ENCODE measurements at places on chromosomes 7 and 10.

GRCh38 chr10:97128516-97129154, 57.1 kb downstream of the SLIT1 start:
- DNase-seq: no peak

DNA sequence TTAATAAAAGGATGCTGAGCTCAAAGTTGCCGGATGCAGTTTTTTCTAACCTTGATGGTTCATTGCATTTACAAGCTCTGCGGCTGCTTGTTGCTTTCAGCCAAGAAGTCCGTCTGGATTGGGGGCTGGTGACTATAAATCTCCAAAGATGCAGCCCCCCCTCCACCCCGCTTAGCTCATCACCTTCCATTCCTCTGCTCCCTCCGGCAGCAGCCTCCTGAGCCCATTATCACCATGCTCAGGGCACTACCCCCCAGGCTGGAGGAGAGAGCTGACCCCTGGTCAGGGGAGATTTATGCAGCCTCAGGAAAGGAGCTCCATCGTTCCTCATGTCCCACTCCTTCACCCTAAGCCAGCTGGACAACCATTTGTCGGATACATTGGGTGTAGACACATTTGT, 55.3 kb upstream of the ZRANB1 start:
- no peak for DNase-seq

DNA sequence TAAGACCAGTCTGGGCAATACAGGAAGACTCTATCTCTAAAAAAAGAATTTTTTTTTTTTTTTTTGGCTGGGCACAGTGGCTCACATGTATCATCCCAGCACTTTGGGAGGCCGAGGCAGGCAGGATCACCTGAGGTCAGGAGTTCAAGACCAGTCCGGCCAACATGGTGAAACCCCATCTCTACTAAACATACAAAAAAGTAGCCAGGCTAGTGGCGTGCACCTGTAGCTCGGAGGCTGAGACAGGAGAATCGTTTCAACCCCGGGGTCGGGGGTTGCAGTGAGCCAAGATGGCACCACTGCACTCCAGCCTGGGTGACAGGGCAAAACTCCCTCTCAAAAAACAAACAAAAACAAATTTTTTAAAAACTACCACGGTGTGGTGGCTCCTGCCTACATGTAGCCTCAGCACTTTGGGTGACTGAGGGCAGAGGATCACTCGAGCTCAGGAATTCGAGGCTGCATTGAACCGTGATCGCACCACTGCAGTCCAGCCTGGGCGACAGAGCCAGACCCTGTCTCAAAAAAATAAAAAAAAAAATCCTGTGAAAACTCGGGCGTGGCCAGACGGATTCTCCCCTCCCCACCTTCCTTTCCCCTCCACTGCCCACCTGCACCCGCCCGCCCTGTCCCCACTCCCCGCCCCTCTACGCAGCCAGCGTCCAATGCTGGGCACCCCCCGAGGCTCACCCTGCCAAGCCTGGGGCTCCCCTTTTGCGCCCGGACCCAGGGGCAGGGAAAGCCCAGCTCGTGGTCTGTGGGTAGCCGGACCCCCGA, 745 bp upstream of the ORAI2 start:
- no peak for DNase-seq

- no peak for DNase-seq
Observed at GRCh38 chr10:11144626-11145494, 127.2 kb downstream of the CELF2 start.

DNA sequence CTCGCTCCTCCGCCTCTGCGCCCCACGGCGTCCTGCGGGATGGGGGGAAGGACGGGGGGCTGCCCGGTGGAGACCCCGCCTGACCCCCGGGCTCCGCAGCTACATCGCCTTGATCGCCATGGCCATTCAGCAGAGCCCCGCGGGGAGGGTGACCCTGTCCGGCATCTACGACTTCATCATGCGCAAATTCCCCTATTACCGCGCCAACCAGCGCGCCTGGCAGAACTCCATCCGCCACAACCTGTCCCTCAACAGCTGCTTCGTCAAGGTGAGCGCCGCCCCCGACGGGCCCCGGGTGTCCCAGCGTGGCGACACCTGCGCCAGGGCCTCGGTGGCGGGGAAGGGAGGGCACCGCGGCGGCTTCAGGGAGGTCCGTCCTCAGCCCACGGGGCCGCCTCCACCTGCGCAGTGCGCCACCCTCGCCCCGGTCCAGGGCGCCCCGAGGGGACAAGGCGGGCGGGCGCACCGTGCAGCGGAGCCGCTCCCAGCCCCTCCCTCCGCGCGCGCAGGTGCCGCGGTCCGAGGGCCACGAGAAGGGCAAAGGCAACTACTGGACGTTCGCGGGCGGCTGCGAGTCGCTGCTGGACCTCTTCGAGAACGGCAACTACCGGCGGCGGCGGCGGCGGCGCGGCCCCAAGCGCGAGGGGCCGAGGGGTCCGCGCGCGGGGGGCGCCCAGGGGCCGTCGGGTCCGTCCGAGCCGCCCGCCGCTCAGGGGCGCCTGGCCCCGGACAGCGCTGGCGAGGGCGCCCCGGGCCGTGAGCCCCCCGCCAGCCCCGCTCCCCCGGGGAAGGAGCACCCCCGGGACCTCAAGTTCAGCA, 793 bp downstream of the FOXL3 start:
- no peak for DNase-seq

GRCh38 chr10:15737656-15738055, 17.9 kb upstream of the ITGA8 start:
- no peak for DNase-seq

- no peak for DNase-seq
Observed at GRCh38 chr7:130897515-130898419, 163.8 kb upstream of the KLF14 start.

DNA sequence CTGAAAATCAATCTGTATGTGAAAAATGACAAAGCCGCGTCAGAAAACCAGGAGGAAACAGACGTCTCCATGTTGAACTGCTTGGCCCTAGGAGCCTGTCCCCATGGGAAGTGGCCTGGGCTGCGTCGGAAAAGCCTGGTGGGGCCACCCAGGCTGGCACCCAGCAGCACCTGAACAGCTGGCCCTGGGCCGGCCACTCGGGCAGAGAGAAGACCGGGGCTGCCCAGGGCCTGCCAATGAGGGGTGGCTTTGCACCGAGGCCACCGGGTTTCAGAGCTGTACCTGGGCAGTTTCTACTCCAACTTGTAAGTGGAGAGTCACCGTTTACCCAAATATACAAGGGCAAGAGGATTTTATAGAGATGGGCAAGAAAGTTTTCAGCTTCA, 1.1 kb upstream of the FUOM start:
- no peak for DNase-seq

- DNase-seq: no peak
Observed at GRCh38 chr7:102830197-102830596, 81.4 kb downstream of the FAM185A start.

DNA sequence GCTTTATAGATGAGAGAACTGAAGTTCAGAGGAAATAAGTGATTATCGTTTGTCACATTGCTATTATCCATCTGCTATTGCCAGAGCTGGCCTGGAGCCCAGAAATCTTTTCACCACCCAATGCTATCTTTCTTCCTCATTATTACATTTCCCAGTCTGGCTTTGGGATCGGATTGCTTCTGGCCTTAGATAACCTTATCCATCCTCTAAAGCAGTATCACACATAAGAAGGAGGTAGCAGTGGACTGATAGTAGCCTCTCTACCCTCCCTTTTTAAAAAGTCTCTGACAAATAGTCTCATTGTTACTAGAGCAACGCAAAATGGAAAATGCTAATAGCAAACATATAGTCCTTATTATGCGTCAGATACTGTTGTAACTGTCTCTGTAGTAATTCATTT, 1.3 kb upstream of the CLDN12 start:
- DNase-seq: no peak

- no peak for DNase-seq
Observed at GRCh38 chr10:35300063-35300699, 36.1 kb upstream of the CCNY start.

- DNase-seq: no peak
Observed at GRCh38 chr7:2495418-2496299, 19.5 kb upstream of the GRIFIN start.

DNA sequence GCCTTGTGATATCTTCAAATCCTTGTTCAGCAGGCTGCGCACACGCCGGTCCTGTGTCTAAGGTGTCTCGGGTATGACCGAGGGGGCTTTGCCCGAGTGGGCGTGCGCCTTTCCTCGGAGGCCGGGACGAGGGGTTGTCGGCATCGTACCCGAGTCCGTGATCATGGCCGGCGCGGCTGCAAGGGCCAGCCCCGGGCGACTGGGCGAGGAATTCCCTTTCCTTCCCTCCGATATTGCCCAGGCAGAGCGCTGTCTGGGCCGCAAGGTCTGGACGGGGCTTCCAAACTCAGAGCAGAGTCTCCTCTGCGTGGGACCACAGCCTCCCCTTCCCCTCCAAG, 59.7 kb downstream of the ZNF467 start:
- no peak for DNase-seq

DNA sequence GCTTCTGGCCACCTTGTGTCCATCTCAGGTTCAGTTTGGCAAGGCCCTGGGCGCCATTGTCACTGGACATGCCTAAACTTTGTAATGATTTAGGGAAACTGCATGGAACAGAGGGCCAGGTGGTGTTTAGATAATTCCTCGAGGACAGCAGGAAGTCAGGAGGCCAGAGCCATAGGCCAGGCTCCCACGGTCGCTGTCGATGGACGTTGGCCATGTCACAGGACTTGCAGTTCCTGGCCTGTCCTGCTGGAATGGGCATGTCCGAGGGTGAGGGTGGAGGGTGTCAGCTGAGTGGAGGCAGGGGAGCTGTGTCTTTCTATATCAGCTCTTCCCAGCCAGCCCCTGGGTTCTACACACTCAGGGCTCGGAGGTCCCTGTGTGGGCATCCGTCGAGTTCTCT, 107.9 kb upstream of the MACROH2A2 start:
- DNase-seq: no peak

DNA sequence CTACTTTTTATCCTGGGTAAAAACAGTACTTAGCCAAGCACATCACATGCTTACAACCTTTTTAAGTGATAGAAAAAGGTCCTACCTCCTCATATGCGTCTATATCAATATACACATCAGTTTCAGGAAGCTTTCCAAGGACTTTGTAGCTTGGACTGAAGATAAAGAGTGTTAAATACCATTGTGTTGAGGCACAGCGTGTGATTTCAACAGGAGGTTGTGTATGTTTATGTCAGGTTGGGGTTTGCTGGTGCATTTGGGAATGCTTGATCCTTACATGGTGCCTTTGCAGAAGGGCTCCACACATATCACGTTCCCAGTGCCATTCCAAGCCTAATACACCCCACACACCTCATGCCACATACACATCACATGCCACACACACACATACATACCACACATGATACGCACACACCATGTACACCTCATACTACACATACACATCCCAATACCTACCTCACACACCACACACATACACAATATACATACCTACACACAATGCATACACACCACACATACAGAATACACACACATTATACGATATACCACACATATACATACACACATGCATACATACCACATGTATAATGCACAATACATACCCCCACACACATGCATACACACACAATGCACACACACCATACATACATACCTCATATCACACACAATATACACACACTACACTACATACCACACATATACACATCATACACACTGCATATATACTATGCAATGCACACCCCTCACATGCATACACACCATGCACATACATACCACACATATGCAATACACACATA, 33.1 kb downstream of the PSMC2 start:
- DNase-seq: no peak

DNA sequence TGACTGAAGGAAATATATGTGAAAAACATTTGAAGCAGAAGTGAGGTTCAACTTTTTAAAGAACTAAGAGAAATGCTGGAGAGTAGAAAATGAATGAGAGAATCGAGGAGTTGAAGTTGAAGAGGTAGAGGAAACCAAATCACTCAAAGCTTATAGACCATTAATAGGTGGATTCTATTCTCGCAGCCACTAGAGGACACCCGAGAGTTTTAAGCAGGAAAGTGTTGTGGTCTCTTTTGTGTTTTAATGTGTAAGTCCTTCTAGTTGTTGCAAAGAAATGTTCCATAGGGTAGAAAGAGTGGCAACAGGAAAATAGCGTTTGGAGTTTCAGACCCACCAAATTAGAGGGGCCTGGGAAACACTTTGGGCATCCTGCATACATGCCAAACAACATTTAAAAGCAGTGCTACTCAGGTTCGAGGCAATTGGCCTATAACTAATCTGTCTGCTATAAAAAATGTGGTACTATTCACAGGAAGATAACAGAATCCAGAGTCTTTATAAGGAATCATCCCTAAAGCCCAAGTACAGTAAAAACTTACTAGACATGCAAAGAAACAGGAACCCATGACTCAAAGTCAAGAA, 75.3 kb upstream of the TAS2R16 start:
- no peak for DNase-seq

DNA sequence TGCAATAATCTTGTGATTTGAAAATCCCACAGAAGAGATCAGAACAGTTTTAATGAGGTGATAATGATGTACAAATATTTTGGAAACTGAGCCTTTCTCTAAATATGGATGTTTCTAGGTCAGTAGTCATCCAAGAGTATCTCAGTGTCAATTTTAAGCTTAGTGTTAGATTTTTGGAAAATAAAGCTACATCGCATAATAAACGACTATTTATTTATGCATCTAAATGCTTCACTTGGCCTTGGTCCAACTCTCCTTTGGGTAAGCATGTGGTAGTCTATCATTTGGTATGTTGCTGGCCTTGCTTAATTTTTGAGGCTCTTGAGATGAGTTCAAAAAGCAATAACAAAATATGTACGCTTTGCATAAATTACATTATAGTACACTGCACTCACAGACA, 5.4 kb upstream of the PPP1R9A start:
- DNase-seq: no peak

GRCh38 chr7:133479456-133480065, 226.7 kb downstream of the EXOC4 start:
- no peak for DNase-seq

DNA sequence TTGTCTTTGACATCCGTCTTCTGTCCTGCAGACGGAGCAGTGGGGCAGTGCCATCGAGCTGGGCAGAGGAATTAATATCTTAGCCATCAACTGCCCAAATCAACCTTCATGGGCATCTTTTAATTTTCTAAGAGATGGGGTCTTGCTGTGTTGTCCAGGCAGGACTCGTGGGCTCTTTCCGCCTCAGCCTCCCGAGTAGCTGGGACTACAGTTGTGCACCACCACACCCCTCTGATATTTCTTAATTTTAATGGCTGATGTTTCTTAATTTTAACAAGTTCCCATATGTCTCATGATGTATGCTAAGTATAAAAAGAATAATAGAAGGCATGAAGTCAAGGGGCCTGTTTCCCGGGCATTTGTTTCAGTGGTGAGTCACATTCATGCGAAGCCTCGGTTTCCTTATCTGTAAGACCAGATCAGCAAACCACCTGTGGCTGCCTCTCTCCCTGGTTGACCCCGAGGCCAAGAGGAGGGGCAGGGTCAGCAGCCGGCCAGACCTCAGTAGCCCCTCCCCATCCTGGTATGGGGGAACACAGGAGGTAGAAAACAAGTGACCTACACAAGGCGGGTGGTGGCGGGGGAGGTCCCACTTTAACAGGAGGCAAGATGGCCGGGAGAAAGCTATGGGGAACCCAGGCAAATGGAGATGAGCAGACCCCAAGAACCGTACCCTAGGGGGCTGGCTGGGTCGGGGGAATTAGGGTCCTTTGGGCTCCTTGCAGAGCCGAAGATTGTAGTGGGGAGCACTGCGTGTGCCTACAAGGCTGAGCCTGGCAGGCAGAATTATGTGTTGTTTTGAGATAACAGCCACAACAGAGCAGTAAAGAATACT, 85.5 kb downstream of the CUX1 start:
- no peak for DNase-seq

GRCh38 chr10:46536171-46536570, 20.3 kb downstream of the GPRIN2 start:
- no peak for DNase-seq

GRCh38 chr10:89351780-89352597, 24.2 kb downstream of the IFIT3 start:
- no peak for DNase-seq

- DNase-seq: no peak
Observed at GRCh38 chr7:81285142-81285871, 366.5 kb upstream of the SEMA3C start.
